HL-60 (cell line): ENCODE measurements at places on chromosomes 5 and 9.

DNA sequence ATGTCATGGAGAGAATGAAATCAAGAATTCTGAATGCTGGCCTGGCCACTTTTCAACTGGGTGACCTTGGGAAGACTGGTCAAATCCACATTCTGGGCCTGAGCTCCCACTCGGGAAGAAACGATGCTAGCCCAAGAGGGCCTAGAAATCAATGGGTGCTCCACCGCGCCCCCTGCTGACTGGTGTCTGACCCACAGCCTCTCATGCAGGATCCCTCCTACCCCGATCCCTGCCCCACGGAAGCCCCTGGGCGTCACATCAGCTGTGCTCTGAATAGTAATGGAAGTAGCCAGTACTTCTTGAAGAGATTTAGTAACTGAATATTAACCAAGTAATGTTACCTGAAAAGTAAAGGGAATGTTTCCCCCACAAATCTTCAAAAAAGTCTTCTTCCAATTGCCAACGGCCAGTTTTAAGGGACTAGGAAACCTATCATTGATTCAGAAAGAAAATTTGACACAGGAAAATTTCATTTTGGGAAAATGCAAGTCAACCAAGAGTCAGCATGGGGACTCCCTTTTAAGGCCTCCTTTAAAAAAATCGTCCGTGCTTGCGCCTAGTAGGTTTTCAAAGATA is 43.9 kb downstream of the CRB2 start:
- DNase-seq: no peak

DNA sequence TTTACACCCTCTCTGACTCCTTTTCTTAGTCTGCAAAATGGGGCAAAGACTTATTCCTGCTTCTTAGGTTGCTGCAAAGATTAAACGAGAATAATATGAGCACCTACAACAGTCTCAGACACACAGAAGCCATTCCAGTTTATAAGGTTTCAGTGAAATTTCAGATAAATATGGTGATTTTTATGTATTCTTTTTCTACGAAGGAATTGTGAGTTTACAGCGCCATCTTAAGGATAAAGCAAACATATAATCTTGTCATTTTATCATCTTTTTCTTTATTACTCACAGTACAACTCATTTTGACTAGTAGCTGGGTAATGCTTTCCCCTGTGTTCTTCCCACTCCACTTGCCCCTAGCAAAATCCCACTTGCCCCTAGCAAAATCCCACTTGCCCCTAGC is 29.2 kb upstream of the SMC5 start:
- no peak for DNase-seq

DNA sequence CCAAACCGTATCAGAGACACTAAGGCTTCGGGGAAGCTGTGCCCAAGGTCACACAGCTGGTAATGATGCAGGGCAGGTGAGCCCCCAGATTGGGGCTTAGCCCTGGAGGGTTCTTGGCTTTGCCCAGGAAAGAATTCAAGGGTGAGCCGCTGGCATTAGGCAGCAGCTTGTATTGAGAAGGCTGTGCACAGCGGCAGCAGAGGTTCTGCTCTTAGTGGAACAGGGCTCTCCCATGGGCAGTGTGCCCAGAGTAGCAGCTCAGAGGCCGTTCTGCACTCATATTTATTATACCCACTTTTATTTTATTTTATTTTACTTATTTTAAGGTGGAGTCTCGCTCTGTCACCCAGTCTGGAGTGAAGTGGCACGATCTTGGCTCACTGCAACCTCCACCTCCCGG is 85.8 kb upstream of the IER5L start:
- no peak for DNase-seq

DNA sequence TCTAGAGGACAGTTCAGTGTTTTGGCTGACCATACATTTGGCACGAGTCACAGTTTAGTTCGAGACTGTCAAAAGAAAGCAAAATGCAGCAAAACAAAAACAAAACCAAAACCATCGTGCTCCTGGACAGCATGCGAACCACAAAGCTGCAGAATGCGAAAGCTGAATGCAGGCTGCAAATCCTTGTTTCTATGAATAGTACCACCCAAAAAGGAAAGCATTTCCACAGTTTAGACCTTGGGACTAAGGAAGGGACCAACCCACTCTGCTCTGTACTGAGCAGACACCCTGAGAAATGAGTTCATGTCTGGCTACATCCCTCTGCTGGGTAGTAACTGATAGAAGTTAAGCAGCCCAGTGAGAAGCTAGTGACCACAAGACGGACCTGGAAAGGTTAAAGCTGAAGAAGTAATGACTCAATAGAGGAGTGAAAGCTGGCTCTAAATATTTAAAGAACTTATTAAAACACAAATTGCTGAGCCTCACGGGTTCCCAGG is 3.9 kb downstream of the GCNT4 start:
- no peak for DNase-seq

GRCh38 chr5:59656351-59657254 is 236.9 kb downstream of the PDE4D start:
- DNase-seq: no peak

GRCh38 chr5:76451031-76451701 is 48.1 kb downstream of the IQGAP2 start:
- DNase-seq: peak; percentile 25

DNA sequence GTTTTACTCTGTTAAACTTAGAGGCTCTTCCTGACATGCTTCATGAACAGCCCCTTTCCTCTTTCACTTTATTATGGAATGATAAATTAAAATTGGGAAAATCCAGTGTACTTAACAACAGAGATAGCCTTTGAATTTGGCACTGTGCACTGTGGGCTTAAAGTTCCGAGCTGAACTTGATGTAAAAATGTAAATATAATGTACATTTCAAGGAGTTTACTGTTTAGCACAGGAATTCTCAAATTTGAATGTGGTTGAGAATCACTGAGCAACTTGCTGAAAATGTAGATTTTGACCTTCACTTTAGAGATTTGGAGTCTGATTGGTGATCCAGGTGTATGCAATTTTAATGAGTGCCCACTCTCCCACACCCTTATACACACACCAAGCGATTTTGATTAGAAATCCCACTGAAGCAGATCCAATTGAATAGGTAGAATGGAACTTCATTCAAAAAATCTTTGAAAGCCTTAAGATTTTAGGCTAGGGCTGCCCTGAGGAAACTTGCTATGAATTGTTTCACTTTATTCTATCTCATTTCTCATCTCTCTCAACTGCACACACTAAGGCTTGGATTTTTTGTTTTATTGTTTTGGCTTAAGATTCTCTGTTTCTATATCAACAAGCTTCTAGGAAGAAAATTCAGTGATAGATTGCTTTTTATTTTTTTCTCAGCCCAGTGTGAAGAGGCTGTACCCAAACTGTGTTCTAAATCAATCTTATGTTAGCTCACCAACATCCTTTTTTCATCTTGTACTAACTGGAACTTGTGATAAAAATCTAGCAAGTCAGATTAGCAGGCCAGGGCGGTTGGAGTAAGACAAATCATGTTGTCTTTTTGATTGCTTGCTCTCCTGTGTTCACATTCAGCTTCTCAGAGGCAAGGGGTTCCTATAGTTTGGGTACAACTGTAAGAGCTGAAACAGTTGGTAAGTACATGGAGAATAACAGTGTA is 22.9 kb downstream of the NUDT12 start:
- DNase-seq: no peak
